Stimulated activated CD8-positive, alpha-beta memory T cell treated with anti-CD3 and anti-CD28 coated beads, Interleukin-7, amount 100 ng/mL, for 1 hour (primary cell): ENCODE measurements at places on chromosomes 13 and 19.

DNA sequence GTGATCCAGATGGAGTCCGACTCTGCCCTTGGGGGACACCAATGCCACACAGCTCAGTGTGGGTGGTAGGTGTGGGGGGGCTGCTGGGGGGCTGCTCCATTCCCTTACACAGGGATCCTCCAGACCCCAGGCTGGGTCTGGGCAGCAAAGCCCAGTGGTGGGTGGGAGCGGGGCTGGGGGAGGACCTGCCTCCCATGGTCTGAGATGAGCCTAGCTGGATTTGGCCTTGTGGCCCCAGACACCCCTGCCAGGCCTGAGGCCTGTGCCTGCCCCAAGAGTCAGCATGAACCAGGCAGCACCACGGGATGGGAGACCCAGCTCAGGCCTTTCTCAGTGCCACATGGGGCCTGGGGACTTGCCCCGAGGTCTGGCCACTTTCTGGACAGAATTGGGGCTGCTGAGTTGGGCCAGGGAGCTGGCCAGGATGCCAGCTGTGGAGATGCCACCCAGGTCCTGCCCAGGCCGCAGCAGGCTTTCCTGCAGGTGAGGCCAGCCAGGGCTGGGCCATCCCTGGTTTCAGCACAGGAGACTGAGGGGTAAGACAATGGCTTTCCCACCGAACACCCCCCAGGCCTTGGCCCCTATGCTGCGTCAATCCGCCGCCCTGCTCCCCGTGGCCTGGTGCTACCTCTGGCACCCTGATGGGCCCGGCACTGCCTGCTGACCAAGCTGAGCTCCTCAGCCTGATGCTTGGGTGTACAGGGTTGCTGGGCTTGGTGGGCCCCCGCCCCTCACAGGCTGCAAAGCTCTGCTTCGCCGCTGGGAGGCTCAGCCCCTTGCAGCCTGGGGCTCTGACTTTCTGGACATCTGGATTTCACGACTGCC is 24.2 kb downstream of the CEBPG start:
- no peak for DNase-seq

- DNase-seq = no peak
Observed at GRCh38 chr19:15296841-15297415, 35.4 kb downstream of the BRD4 start.

GRCh38 chr13:43720780-43721397 is 65.9 kb downstream of the ENOX1 start:
- DNase-seq = no peak

- DNase-seq = no peak
Observed at GRCh38 chr19:28619816-28620429, 593.0 kb downstream of the UQCRFS1 start.

GRCh38 chr19:39128516-39129079 is 3.0 kb downstream of the PAK4 start:
- DNase-seq = no peak

- no peak for DNase-seq
Observed at GRCh38 chr13:23792680-23793079, 96.5 kb downstream of the MIPEP start.

GRCh38 chr19:1630012-1630411 is 22.4 kb downstream of the TCF3 start:
- DNase-seq = no peak

DNA sequence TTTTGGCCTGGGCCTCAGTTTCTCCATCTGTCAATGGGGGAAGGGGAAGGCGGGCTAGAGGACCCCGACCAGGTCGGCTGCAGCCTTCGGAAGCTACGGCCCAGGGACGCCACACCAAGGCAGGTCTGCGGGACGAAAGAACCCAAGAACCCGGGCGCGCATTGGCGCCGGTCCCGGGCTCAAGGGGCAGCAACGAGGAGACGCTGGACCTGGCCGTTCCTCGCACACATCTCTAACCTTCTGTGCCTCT is 739 bp upstream of the ILF3 start:
- no peak for DNase-seq

GRCh38 chr19:41351339-41352245 is 2.1 kb downstream of the TGFB1 start:
- DNase-seq = peak; percentile 74

- DNase-seq = no peak
Observed at GRCh38 chr19:11872624-11873023, 15.0 kb upstream of the ZNF69 start.

DNA sequence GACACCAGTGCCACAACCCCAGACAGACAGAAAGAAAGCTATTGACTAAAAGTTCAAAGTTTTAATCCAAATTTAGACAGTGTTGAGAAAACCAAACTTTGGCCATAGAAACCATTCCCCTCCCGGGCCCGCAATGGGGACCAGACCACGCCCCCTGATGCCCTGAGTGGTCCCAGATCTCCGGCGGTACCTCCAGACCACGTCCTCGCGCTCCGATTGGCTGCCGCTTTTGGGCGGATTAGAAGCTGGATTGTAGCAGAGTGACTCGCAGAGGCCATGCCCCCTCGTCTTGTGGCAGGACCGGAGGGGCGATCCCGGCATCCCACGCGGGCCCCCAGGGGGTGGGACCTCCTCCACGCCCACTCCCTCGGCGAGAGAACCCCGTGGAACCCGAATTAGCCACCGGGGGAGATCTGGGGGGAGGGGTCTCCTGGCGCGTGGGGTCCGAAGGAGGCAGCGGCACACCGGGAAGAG is 797 bp upstream of the HSD17B14 start:
- peak; percentile 53 for DNase-seq

- DNase-seq = no peak
Observed at GRCh38 chr13:92602560-92602959, 624.0 kb upstream of the GPC6 start.

DNA sequence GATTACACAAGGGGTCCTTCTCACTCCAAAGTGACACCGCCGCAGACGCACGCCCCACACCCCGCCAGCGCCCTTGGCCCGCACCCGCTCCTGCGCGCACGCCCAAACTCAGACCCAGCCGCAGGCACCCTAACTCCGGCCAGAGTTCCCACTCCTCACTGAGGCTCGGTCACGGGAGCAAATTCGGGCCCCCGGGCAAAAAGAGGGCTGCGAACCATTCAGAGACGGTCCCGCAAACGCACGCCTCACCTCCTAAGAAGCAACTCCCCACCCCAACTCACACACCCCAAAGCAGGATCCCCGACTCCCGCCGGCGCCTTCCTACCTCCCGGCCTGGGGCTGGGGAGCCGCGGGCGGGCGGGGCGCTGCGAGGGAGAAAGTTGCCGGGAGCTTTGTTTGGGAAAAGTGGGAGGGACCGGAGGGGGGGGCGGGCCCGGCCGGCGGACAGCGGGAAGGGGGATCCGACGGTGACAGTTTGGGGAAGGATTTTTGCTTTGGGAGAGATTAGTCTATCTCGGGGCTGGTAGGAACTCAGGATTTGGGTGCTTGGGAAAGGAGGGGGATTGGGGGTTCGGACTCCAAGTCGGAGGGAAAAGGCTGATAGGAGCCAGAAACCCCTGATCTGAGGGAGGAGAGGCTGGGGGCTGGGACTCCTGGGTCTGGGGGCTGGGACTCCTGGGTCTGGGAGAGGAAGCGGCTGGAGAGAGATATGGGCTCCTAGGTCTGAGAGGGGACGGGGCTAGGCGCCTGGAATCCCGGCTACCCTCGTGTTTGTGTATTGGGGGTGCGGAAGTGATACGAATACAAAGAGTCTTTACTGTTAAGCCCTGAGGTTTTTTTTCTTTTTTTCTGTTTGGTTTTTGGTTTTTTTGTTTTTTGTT is at the start of gene TEAD2:
Gene TEAD2, minus strand, starts transcription at position 369 of the 881 bp plus-strand sequence. CDS start 2,341 bp downstream, outside the sequence.
- DNase-seq = no peak

DNA sequence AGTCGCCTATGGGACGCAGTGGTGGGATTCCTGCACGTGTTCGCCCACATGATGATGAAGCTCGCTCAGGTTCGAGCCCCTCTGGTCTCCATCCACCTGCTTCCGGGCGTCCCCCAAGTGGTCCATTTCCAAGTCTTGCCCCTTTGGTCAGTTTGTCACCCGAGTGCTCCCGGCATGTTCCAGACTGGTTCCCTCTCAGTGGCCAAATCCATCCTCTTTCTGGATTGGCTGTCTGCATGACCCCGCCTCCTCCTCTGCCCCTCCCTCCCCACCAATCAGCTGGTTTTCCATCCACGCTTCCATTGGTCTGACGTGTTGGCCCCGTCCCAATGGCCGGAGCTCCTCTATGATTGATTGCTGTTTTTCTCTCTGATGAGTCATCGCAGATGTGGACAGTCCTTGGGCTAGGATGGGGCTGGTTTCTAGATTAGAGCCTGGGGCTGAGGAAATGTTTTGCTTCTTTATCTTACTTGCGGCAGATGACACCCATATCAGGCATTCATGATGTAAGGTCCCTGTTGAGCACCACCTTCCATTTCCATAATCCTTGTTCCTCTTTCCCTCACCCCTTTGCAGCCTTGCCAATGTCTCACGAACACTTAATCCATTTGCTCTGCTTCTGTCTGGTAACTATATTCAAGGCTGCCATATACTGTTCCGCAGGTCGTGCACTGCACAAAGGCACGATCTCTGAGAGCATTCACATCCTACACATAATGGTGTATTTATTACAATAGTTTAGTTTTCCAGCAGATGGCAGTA is 73.8 kb downstream of the MAP4K1 start:
- no peak for DNase-seq

- DNase-seq = no peak
Observed at GRCh38 chr13:27504128-27504867, 53.9 kb upstream of the MTIF3 start.

DNA sequence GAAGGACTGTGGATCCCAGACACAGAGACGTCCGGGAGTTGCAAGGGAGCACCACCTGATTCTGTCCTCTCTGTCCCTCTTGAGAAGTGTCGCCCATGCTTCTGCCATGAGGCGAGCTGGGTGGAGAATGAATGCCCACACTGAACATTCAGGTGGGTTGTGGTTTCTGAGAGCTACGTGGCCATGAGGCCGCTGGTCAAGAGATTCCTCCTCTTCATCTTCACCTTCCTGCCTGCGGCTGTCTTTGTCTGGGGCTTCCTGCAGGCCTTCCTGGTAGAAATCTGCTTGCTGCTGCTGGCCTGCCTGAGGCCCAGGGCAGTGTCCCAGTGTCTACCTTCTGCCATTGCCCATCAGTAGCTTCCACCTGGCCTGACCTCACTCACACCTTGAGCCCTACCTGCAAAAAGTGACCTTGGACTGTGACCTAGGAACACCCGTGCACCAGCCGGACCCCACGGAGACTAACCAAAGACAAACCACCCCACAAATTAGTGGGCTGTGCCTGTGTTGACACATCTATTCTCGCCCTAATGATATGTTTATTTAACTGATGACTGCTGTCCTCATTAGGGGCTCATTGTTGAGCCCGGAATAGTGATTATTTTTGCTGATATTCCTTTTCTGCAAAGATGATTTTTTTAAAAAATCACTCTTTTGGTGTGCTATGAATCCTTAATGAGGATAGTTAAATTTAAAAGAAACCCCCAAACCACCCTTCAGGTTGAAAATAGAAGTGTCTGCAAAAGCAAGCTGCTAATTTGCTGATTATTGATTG is 38.7 kb upstream of the ZNF536 start:
- DNase-seq = no peak

- DNase-seq = no peak
Observed at GRCh38 chr19:6161271-6161850, 25.9 kb downstream of the ACSBG2 start.

GRCh38 chr13:66378894-66379293 is 851.2 kb downstream of the PCDH9 start:
- DNase-seq = no peak

- DNase-seq = peak; percentile 62
Observed at GRCh38 chr19:18091217-18091608, 4.5 kb upstream of the IL12RB1 start.

DNA sequence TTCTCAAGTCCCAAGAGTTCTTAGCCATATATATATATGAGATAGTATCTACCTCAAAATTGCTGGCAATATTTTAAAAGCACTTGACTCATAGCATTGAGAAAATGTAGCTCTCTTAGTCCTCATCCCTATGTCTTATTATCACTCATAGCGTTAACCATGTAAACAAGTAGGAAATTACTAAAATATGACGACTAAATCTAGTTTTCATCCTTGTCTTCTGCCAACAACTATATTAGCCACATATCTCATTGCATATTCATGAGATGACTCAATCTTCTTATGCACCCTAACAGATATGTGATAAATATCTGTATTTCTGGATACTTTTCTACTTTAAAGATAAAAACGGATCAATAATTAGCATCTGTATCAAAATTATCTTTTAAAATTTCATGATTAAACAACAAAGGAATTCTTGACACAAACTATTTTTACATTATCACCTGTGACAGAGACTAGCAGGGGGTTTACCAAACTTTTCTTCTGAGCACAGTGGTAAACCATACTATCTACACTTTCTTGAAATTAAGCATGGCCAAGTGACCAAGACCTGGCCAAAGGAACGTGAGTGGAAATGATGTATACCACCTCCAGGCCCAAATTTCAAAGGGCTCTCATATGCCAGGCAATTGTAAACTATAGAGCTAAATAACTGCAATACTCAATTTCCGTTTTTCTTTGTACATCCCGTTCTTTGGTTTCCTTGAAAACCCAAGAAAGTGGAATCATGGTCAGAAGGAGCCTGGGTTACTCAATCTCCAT is 45.7 kb downstream of the ZC3H13 start:
- no peak for DNase-seq

DNA sequence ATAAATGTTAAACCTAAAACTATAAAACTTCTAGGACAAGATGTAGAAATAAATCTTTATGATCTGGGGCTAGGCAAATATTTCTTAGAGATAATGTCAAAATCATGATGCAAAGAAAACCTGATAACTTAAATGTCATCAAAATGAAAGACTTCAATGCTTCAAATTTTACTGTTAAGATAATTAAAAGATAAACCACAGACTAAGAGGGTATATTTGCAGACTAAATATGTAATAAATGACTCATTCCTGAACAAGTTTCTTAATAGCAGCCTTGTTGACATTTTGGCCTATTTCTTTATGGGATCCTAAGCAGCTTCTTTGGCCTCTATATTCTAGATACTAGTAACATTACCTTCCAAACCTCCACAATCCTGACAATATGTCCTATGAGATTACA is 2878.3 kb upstream of the PCDH20 start:
- no peak for DNase-seq

GRCh38 chr19:14770136-14770535 is 8.2 kb downstream of the ADGRE2 start:
- DNase-seq = no peak

DNA sequence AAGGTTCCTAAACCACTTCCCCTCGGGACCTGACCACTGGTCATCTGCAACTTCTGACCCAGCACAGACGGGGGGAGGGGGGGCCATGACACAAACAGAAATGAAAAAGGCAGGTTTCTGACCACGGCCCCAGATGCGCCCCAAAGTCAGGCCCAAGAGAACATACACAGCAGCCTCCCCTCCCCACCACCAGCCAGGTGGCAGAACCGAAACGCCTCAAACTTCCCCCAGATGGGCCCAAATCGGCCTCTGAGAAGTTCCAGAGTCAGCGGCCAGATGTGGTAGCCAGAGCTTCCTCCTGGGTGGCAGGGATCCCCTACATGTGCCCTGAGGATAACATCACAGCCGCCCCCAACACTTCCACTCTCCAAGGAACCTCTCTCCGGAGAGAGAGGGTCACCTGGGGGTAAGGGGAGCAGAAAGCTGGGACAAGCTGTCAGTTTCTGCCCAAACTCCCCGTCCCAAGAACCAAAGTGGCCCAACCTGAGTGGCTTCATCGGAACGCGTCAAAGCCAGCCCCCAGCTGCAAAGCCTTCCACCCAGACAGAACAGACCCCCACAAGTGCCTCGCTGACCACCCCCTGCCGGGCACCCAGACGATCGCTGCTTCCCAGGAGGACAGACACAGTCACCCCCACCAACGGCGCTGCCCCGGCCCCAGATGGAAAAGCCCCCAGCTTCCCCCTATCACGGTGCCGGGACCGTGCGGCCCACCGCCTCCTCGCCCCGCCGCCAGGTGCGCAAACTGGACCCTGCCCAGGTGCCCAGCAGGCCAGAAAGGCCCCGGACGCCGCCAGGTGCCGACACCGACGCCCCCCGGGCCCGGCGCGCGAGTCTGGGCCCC is 800 bp downstream of the ELL start:
- DNase-seq = no peak
